ENCODE measurements at places on chromosomes 12 and 14. TPM values are rescaled to one million over a fixed set of nuclear protein-coding genes. Genes with fewer than 3 reads are reported as not detected.
A peak's percentile ranks its signal among the peaks of the same experiment; 100 is the strongest.

CEP290 gene
- 11.5 TPM for total RNA-seq

PPM1A gene
- total RNA-seq: 54.5 TPM

B4GALNT1 gene
- 1.4 TPM for total RNA-seq

NYNRIN gene
- 0.18 TPM for total RNA-seq

NOXRED1 gene
- 0.35 TPM for total RNA-seq

GRCh38 chr14:51552768-51553404 lies 98.8 kb upstream of the FRMD6 start:
- no peak for DNase-seq
- H3K4me1 ChIP-seq: no peaks in the 10 kb centered on the region
- no peak overlapping the region for H3K4me3 ChIP-seq
- no peaks in the 10 kb centered on the region for H3K36me3 ChIP-seq

DNA sequence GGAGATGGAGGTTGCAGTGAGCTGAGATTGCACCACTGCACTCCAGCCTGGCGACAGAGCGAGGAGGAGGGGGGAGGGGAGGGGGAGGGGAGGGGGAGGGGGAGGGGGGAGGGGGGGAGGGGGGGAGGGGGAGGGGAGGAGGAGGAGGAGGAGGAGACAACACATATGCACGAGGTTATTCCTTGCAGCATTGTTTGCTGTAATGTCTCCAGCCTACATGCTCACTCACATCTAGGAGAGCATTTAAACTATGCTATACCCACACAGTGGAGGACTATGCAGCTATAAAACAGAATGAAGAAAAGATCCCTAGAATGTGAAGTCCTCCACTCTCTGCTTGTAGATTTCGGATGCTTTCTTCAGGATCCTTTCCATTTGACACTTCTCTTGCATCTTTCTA lies 3.5 kb upstream of the HIGD1C start:
- no peaks in the 10 kb centered on the region for H3K27me3 ChIP-seq
- H3K36me3 ChIP-seq: no peaks in the 10 kb centered on the region
- DNase-seq: no peak
- H3K4me3 ChIP-seq: no peak overlapping the region
- no peaks in the 10 kb centered on the region for H3K4me1 ChIP-seq
- no peak overlapping the region for H3K27ac ChIP-seq

DNA sequence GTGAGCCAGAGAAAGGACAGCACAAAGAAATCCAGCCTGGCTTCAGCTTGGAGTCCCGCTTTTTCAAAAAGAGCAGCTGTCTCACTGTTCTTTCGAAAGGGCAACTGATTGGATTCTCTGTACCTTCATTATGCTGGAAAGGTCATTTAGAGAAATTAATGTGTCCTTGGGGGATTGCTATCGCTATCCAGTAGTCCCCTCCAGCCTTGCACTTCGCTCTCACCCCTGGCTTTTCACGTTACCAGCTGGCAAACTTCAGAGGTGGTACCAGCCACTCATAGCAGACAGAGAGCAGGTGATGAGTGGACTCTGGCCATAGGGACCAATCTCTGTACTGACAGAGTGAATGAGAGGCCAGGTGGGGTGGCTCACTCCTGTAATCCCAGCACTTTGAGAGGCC lies 11.8 kb upstream of the NUAK1 start:
- no peak overlapping the region for H3K27ac ChIP-seq
- DNase-seq: no peak
- H3K27me3 ChIP-seq: peaks cover 38% of the 10 kb centered on the region
- H3K4me1 ChIP-seq: peaks cover under 1% of the 10 kb centered on the region
- no peaks in the 10 kb centered on the region for H3K36me3 ChIP-seq

- H3K4me1 ChIP-seq: peaks cover 70% of the 10 kb centered on the region
- H3K36me3 ChIP-seq: peaks cover 91% of the 10 kb centered on the region
Observed at GRCh38 chr12:46209914-46210872, 58.6 kb downstream of the SLC38A1 start.

DNA sequence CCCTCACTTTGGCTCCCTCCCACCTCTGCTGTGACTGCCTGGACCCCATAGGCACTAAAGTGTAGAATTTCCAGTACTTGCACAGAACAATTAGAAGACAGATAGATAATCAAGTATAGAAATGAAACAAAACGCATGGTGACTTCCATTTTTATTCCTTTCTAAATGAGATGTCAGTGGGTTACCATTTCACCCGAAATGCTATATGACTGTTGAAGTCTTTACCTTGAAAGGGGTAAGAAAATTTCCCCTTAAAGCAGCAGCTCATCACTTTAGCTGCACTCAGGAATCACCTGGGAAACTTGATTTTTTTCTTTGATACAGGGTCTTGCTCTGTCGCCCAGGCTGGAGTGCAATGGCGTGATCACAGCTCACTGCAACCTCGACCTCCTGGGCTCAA lies 12.5 kb upstream of the KSR2 start:
- DNase-seq: no peak
- H3K4me1 ChIP-seq: no peaks in the 10 kb centered on the region
- no peak overlapping the region for H3K27ac ChIP-seq
- H3K36me3 ChIP-seq: no peaks in the 10 kb centered on the region

- peak overlapping the region; percentile 100 for H3K27ac ChIP-seq
- peaks cover 91% of the 10 kb centered on the region for H3K36me3 ChIP-seq
- peaks cover 89% of the 10 kb centered on the region for H3K4me1 ChIP-seq
Observed at GRCh38 chr14:99261912-99262787, 9.8 kb downstream of the BCL11B start.

DNA sequence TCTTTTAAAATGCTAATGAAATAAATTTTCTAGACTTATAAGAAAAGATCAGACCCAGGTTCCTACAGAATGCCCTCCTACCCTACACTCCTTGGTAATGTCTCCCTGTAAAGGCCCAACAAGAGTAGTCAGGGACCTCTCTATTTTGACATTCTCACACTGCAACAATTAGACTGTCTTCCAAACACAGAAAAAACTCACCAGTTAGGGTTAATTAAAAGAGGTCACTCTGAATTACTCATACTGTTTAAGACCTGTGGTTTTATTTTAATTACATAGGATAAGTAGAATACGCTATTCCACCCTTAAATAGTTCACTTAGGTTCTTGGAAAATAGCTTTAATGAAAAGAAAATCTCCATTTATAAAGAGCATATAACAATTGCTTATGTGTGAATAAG lies 142.4 kb downstream of the ITPR2 start:
- no peaks in the 10 kb centered on the region for H3K4me1 ChIP-seq
- H3K27ac ChIP-seq: no peak overlapping the region
- peaks cover 17% of the 10 kb centered on the region for H3K36me3 ChIP-seq
- no peaks in the 10 kb centered on the region for H3K27me3 ChIP-seq
- no peak overlapping the region for H3K4me3 ChIP-seq

GRCh38 chr14:74616507-74616906 lies 4.5 kb upstream of the LTBP2 start:
- H3K4me1 ChIP-seq: peaks cover 68% of the 10 kb centered on the region
- no peak overlapping the region for H3K27ac ChIP-seq
- DNase-seq: no peak
